ENCODE measurements at places on chromosomes 3 and 15. TPM values are rescaled to one million over a fixed set of nuclear protein-coding genes. Genes with fewer than 3 reads are reported as not detected.

ISL2 gene
- total RNA-seq = 1.2 TPM

IL17RB gene
- not detected for total RNA-seq

HHLA2 gene
- total RNA-seq = under 0.01 TPM

PATL2 gene
- 0.09 TPM for total RNA-seq

IFRD2 gene
- 92.2 TPM for total RNA-seq

GOLGA8S gene
- total RNA-seq = not detected

FRMD4B gene
- total RNA-seq = 112 TPM

HRG gene
- total RNA-seq = not detected

DNAH12 gene
- total RNA-seq = under 0.01 TPM

TM4SF18 gene
- total RNA-seq = 363 TPM

SECISBP2L gene
- total RNA-seq = 32.7 TPM

ABHD6 gene
- total RNA-seq = 21.7 TPM

PCLAF gene
- total RNA-seq = 31.2 TPM

MFAP1 gene
- total RNA-seq = 36.1 TPM

ROPN1B gene
- total RNA-seq = not detected

SLC51B gene
- total RNA-seq = not detected

TRIM42 gene
- total RNA-seq = not detected

PPP1R14D gene
- not detected for total RNA-seq

IGDCC3 gene
- not detected for total RNA-seq

TIPARP gene
- total RNA-seq = 23.1 TPM

GOLGA6L7 gene
- not detected for total RNA-seq

LRRC31 gene
- not detected for total RNA-seq

IGSF10 gene
- total RNA-seq = 0.05 TPM

CASR gene
- not detected for total RNA-seq

PLA2G4B gene
- 1.0 TPM for total RNA-seq

CXCR6 gene
- not detected for total RNA-seq

SLC22A13 gene
- total RNA-seq = 0.19 TPM

SPINK8 gene
- not detected for total RNA-seq

SCN5A gene
- total RNA-seq = 6.5 TPM

GPR149 gene
- not detected for total RNA-seq

DUOX1 gene
- not detected for total RNA-seq

SNAP23 gene
- 181 TPM for total RNA-seq

ZIC4 gene
- not detected for total RNA-seq

RAD54L2 gene
- 18.9 TPM for total RNA-seq

GOLGA8R gene
- total RNA-seq = 1.0 TPM

GREM1 gene
- 1.2 TPM for total RNA-seq

MESP2 gene
- total RNA-seq = not detected

SAXO2 gene
- total RNA-seq = 0.17 TPM
